ENCODE measurements at places on chromosomes 12 and 14.

- DNase-seq, result no peak
Observed at GRCh38 chr12:81617915-81618314, 141.2 kb downstream of the PPFIA2 start.

- no peak for DNase-seq
Observed at GRCh38 chr12:53064613-53065436, 14.4 kb downstream of the SPRYD3 start.

GRCh38 chr14:105647784-105648608, 121.6 kb downstream of the TMEM121 start:
- DNase-seq, result peak; percentile 91

DNA sequence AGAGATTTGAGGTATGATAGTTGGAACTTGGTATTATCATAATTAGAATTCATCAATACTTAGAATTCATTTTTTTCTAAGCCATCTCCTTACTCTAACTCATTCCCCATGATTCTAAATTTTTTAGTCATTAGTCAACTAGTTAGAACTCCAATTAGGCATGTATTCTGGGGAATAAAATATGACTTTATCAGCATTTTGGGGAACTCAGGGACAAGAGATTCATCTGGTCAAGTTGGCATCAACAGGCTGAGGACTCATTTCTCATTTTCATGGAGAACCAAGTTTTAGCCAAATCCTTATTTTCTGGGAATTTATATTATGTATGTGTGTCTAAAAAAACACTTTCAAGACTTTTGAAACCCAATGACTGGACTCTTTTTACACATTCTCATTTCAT, 29.2 kb downstream of the DIP2B start:
- no peak for DNase-seq

Measured in stimulated activated naive B cell treated with anti-CD40 and anti-IgM and Interleukin-4, amounts not matched to agents 10 μg/mL and 1 μg/mL and 100 μg/mL, for 72 hours (primary cell).